Stimulated activated CD4-positive, alpha-beta T cell treated with anti-CD3 and anti-CD28 coated beads, Interleukin-2, amount 100 ng/mL, for 48 hours (primary cell): ENCODE measurements at places on chromosomes 16 and 17.
A peak's percentile ranks its signal among the peaks of the same experiment; 100 is the strongest.

DNA sequence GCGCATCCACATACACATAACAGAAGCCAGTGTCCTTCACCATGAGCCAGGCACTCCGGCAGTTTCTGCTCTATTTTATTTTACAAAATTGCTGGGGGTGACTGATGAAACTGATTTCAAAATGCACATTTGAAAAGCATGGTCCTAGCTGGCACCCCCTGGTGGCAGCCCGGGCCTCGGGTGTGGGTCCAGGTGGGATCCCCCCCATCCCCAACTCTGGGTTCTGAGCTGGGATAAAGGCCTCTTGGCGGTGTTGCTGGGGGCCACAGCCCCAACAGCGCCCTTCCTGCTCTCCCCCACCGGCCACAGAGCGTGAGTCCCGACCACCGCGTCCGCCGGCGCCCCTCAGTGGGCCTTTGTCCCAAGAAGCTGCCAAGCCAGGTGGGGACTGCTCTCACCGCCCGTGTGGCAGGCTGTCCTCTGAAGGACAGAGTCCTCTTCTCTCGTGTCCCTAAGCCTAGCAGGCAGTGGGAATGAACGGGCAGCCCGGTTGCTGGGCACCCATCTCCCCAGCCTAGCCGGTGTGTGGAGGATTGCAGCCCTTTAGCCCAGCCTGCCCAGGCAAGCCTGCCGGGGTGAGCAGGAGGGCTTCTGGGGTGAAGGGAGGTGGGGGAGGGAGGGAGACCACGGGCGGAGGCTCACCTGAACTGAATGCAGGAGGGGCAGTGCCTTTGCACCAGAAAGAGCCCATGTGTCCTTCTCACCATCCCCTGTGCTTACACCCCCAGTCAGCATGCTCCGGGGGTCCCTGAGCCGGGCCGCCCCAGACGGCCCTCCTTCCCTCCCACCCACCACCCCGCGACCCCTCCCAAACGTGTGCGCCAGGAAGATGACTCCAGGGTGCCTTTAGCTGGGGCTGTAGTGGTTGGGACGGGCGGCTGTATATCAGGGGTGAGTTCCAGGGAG is 898 bp downstream of the SNAI3 start:
- DNase-seq: no peak

DNA sequence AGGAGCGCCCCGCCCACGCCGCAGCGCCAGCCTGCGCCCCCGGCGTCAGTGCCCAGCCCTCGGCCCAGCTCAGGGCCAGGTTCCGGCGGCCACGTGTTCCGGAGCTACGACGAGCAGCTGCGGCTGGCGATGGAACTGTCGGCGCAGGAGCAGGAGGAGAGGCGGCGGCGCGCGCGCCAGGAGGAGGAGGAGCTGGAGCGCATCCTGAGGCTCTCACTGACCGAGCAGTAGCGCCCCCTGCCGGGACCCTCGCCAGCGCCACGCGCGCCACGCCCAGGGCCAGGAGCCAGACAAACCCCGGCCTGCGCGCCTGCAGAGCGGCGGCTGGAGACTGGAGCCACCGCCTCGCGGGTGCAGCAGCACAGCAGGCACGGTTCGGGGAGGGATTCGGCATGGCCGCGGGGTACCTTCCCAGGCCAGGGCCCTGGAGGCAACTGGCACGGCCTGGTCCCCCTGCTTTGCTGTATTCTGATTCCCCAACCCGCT is 9.3 kb downstream of the CORO6 start:
- peak; percentile 99 for DNase-seq

- no peak for DNase-seq
These were observed 19.7 kb downstream of the DEXI start for GRCh38 chr16:10922328-10923145.

GRCh38 chr16:85716680-85717038 is 27.9 kb upstream of the GINS2 start:
- no peak for DNase-seq
